Activated T-cell treated with anti-CD3 and anti-CD28 coated beads for 48 hours (primary cell): ENCODE measurements at places on chromosomes 1 and 21.

- DNase-seq, result no peak
Measured at GRCh38 chr1:66576645-66577044, 42.7 kb downstream of the SGIP1 start.

- no peak for DNase-seq
Measured at GRCh38 chr1:235502601-235503402, 1.4 kb downstream of the B3GALNT2 start.

GRCh38 chr1:179516976-179517705 is 58.6 kb downstream of the NPHS2 start:
- no peak for DNase-seq

DNA sequence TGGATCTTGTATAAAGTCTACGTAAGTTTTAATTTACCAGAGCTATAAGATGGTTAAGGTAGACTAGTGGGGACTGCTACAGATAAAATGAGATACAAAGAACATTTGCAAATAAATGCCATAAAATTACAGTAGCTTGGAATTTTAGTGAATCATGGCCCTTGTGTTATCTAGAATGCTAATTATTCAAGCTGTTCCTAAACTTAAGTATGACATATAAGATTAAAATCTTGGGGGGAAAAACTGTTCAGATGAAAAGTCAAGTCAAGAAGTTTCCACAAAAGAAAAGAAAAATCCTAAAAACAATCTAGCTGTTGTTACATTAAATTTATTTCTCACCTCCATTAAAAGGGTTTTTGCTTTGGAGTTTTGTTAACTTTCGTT is 51.7 kb downstream of the SIM2 start:
- DNase-seq, result no peak

DNA sequence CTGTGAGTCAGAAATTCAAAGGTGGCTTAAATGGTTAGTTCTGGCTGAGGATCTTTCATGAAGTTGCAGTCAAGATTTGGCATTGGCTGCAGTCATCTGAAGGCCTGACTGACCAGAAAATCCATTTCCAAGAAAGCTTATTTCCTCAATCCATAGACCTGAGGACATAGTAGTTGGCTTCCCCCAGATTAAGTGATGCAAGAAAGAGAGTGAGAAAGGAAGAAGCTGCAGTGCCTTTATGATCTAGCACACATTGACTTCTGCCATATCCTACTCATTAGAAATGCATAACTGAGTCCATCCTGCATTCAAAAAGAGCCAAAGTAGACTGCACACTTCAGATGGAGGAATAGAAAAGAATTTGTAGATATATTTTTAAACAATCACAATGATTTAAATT is 222.6 kb downstream of the COL24A1 start:
- DNase-seq, result no peak

DNA sequence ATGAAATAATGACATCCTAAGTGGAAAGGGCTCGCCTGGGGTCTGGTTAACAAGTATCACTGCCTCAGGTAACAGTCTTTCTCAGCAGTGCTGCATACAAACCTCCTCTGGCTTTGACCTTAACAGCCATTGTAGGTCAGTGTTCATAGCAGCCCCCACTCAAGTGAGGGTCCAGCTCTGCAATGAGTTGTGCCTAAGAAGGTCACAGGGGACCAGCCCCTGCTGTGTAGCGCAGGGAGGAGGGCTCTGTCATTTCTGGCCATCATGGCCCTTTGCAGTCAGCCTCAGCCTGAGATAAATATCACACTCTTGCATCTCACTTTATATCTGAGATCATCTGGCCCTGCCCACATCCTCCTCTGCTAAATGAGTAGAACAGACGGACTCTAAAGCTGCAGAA is 18.1 kb upstream of the MYSM1 start:
- peak; percentile 4 for DNase-seq

- DNase-seq, result no peak
Measured at GRCh38 chr1:234975941-234976860, 152.4 kb downstream of the TOMM20 start.

DNA sequence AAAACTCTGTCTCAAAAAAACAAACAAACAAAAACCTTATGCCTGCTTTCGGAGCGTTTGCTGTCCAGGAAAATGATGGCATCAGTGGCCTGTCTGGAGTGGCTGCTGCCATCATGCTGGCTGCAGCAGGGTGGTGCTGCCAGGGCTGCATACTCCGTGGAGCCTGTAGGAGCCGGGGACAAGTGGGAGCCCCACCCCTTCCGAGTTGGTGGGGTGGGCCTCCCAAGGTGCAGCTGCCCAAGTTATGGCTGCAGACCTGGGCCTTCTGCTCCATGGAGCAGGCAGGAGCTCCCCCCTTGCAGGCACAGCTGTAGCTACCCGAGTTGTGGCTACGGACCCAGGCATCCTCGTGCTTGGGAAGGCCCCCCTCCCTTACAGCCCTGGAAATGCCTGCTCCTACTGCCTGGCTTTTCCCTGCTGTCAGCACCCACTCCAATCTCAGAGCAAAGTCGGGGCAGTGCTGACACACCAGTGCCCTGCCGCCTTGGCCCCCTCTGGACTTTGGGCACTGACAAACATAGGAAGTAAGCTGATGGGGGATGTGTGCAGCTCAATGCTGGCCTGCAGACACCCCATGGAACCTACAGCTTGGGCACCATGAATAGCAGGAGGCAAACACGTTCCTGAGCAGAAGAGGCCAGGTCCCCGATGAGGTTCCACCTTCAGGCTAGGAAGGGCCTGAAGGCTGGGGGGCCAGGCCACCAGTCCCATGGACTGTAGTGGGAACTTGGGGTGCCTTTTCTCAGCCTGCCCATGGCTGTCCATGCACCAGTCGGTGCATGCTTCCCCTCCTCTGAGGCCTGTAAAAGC is 60.4 kb downstream of the CC2D1B start:
- no peak for DNase-seq

DNA sequence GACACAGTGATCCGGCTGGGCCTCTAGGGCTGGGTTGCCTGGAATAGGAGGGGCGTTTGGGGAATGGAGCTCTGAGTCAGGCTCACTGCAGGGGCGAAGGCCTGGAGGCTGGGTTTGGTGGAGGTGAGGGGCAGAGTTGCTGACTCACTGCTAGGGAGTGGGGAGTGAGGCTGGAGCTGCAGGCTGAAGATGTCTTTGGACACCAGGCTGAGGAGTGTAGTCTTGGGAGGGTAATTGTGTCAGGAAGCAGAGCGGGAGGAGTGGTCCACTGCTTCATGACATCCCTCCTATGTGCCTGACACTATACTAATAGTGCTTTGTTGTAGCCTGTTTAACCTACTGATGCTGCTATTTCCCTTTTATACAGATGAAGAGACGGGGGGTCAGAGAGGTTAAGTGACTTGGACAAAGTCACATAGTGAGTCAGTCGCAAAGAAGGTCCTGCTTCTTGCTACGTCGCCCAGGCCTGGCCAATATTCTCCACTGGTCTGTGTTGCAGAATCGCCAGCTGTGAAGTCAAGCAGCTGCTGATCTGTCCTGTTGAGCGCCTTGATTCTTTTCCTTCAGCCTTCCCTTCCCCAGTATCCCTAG is 13.6 kb downstream of the ACTL8 start:
- no peak for DNase-seq

DNA sequence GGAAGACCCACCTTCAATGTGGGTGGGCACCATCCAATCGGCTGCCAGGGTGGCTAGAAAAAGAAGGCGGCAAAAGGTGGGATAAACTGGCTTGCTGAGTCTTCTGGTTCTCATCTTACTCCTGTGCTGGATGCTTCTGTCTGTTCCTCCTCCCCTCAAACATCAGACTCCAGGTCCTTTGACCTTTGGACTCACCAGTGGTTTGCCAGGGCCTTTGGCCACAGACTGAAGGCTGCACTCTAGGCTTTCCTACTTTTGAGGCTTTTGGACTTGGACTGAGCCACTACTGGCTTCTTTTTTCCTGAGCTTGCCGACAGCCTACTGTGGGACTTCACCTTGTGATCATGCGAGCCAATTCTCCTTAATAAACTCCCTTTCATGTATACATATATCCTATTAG is 55.9 kb downstream of the VCAM1 start:
- no peak for DNase-seq

- no peak for DNase-seq
Measured at GRCh38 chr1:84156210-84156621, 12.1 kb downstream of the PRKACB start.

DNA sequence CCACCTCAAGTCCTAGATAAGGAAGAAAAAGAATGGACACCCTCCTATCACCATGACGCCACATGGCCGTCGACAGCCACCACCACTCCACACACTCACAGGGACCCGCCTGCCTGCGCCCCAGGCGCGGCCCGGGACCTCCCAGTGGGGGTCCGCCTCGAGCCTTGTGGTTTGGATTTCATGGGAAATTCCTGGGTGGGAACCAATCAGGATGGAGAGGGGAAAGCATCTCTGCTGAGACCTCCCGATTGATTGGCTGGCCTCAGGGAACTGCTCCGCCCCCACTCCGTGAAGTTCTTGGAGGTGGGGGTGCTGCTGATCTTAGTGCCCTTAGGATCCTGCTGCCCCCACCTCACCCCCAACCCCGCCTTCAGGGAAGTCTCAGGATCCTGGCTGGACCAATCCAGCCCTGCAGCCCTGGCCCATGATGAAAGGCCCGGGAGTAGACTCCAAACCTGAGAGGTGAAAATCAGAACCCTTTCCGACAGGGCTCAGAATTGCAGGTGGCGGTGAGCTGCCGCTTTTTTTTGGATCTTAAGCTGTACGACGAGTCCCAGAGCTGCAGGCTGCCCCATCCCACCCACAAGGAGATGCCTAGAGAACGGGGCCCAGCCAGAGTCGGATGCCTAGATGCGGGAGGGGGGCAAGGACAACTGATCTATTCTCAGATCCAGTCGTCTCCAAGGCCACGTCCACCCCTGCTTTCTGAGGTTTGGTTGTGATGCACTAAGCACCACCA is 29.0 kb upstream of the TMEM51 start:
- no peak for DNase-seq

DNA sequence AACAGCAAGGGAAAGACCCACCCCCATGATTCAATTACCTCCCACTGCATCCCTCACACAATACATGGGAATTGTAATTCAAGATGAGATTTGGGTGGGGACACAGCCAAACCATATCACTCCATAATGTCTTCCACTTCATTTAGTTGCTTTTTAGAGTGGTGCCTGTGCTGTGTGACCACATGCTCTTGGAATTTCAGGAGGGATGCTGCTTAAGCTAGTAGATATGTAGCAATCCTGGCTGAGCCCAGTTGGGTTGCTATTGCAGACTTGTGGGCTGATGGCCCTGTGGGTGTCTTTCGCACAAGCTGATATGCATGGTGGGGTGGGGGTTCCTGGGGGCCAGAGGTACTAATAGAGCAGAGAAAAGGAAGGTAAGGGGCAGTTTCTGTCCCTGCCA is 160.4 kb upstream of the SYT6 start:
- DNase-seq, result no peak

DNA sequence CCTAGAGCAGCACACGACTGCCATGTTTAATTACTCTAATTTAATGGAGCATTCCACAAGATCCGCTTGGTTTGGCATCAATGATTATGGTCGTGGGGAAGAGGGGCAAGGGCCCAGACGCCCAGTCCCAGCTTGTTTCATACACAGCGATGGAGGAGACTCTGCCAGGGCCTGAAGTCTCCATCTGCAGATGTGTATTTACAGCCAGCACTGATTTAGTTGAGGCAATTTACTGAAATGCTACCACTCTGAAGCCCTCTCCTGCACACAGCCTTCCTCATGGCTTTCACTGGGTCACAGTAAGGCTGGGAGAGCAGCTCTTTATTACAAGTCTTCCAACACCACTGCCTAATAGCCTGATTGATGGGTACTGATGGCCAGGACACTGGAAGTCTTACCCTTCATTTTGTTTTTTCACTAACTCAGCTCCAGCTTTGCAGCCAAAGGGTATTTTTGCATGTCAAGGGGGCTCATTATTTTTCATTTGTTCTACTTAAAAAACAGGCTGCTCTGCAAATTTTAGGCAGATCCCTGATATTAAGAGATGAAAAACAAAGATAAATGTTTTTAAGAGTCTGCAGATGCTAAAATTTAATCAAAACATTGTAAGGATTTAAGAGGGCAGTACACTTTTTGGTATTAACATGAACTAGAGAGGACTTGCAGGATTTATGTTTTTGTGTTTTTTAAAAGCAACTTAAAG is 236.3 kb downstream of the SIPA1L2 start:
- DNase-seq, result no peak

- DNase-seq, result peak; percentile 4
Measured at GRCh38 chr1:219385787-219386427, 212.2 kb downstream of the LYPLAL1 start.
